ENCODE measurements at places on chromosomes 1 and 21.

DNA sequence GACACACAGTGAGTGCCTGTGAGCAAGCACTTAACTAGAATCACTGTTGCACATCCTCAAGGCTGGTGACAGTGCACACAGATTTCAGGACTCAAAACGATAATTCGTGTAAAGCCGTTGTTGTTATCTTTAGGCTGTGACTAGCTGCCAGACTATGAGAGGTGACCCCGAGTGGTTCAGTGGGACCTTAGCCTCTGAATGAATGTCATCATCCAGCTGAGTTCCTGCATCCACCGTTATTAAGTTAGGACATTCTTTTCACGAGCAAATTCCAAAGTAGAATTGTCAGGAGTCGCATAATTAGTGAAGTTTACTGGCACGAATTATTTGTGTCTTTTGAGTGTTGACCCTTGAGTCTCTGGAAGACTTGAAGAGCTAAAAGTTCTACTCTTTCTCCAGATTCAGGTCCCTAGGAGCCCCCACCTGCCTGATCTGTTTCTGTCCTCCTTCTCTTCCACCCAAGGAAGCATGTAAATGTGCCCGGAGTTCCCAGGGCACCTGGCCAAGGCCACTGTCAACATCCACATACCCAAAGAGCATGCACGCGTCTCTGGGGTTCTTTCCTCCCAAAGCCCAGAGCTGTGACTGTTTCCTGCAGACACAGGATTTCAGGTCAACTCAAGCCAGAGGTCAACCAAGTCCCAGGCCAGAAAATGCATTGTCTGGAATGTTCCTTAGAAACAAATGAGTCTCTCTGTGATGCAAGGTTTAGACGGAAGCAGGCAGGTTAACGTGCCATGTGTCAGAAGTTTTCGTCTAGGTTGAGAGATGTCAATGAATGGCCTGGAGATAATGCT lies 207.2 kb downstream of the TOMM20 start:
- DNase-seq, result no peak

DNA sequence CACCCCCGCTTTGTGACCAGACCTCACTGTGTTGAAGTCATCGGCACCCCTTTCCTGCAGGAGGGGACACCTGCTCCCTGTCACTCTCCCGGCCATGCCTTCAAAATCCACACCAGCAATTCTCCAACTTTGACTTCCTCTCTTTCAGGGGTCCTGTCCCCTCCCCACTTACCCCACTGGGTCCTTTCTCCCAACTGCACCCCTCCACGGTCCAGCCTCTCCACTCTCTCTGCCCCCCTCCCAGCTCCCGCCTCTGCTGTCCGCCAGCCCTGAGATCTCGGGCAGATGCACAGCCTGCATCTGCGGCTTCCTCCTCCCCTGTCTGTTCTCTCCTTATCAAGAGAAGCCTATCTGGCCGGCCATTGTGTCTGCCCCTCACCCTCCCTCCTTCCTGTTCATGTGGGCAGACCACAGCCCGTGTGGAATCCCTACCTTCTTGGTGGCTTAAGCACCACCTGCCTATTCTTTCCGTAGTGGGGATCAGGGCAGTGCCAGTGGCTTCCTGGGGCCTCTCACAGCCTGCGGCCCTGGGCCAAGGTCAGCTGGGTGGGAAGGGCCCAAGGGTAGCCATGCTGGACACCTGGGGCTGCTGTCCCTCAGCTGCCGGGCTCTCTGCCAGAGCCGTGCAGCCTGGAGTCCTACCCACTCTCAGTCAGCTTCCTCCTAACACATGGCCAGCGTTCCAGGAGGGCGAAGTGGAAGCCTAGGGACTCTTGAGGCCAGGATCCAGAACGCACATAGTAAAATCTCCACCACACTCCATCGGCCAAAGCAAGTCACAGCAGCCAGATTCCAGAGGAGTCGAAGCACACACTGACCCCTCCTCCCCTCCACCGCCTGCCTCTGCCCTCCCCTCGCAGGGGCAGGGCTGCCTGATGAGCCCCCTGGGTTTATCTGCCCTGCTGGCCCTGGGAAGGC lies 5.1 kb upstream of the HES4 start:
- peak; percentile 71 for DNase-seq

- peak; percentile 50 for DNase-seq
Observed at GRCh38 chr1:14282707-14283106, 315.8 kb upstream of the KAZN start.

- no peak for DNase-seq
Observed at GRCh38 chr1:23473037-23473800, 10.8 kb downstream of the ASAP3 start.

- DNase-seq, result no peak
Observed at GRCh38 chr21:36065497-36066036, 4.3 kb upstream of the CBR1 start.

- no peak for DNase-seq
Observed at GRCh38 chr1:85911742-85912141, 203.5 kb upstream of the ZNHIT6 start.

DNA sequence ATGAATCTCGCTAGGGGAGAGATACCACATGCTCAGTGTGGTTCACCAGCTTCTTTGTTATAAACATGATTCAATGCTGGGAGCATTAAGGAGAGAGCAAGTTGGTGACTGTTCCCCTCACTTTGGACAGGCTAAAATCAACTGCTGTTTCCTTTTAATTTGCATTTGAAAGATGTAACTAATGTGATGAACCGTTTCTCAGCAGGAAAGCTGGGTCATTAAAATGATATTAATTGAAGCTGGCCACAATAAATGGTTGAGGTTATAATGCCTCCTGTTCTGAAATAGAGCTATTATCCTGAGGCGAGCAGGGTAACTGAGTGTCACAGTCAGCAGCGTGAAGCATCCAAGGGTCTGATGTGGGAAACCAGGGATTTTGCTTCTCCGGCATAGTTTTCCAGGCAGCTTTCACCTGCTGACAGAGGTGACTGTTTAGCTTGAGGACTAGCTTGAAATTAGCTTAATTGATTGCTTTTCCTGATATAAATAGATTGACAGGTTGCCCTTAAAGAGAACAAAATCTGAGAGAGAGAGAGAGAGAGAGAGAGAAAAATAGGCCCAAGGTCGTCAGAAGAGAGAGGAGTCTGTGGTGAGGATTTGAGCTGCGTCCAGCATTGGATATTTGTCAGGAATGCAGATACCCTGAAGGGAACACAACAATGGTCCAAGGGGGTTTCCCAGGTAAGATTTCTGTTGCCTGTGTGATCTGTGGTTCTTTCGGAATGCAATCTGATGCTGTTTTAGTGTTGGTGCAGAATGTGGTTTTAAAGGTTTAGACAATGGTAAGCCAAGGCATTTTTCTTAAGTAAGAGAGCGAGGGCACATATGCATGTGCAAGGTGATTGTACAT lies 209.7 kb downstream of the PATJ start:
- DNase-seq, result peak; percentile 69

GRCh38 chr1:27787895-27788294 lies 14.9 kb downstream of the STX12 start:
- DNase-seq, result no peak

GRCh38 chr1:174998569-174999215 lies 1.1 kb upstream of the CACYBP start:
- peak; percentile 88 for DNase-seq

GRCh38 chr1:43469932-43470331 lies 16.2 kb upstream of the HYI start:
- DNase-seq, result no peak

DNA sequence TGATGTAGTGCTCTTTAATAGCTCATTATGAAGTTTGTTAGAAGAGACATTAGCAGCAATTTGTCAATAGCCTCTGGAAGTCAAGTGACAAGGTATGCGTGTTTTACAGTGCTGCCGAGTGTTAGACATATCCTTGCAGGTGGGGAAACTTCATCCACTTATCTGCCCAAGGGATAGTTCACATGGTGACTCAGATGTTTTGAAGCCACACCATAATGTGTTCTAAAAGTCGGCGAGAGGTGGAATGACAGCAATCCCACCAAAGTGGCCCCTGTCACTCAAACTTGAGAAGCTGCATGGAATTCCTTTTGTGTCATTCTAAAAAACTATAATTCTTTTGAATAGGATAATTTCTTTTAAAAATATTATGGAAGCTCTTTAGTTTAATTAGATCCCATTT lies 98.1 kb downstream of the RUNX1 start:
- DNase-seq, result no peak

GRCh38 chr1:85447006-85447943 lies 17.7 kb downstream of the DDAH1 start:
- no peak for DNase-seq

DNA sequence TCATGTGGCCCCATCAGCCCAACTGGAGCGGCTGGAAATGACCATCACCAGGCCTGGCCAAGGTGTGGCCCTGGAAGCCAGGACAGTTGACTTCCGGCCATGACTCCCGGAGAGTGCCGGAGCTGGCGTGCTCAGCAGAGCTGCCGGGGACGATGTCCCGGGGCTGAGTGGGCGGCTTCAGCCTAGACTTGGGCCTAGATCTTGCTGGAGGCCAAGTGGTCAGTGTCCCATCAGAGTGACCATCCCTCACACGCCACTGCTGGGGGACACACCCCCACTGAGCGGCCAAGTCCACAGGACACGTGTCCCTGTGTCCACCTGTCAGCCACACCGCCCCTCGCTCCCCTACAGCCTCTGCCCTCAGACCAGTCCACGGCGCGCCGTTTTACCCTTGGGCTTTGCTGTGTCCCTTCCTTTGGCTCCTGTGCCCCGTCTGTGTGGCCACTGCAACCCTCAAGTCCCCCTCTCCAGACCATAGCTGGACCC lies 4.0 kb downstream of the FAAP20 start:
- DNase-seq, result no peak

GRCh38 chr1:7422561-7422960 lies 348.5 kb upstream of the VAMP3 start:
- DNase-seq, result no peak

DNA sequence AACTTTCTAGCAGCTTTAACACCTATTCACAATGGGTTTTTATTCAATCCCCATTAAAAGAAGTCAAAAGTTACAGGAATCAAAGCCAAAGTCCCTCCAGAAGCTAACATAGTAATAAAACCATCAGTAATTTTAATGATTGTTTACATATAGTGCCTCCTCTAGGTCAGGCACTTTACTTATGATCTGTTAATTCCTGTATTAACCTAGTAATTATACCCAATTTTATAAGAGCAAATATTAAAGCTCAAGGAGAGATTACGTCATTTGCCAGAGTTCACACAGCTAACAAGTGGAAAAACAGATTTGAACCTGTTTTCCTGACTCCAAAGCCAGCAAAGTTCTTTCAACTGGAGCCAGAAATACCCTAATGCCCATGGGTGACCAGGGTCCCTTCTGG lies 112.9 kb upstream of the F3 start:
- no peak for DNase-seq

GRCh38 chr1:18807334-18808063 lies 52.0 kb downstream of the TAS1R2 start:
- no peak for DNase-seq

DNA sequence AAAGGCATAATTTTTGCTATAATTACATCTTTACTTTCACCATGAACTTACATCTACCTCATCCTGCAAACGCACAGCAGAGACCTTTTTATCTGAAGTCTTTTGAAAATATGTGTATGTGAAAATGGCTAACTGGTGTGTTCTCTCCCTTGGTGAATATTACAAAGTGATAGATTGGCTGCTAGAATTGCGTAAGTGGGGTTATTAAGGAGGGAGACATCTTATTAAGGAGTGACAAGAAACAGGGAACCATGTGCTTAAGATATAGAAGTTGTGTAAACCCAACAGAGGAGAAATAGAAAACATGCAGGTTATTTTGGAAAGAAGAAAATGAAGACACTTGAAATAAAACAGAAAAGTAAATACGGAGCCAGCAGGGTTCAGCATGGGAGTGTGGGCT lies 7.8 kb downstream of the KCNJ15 start:
- no peak for DNase-seq

DNA sequence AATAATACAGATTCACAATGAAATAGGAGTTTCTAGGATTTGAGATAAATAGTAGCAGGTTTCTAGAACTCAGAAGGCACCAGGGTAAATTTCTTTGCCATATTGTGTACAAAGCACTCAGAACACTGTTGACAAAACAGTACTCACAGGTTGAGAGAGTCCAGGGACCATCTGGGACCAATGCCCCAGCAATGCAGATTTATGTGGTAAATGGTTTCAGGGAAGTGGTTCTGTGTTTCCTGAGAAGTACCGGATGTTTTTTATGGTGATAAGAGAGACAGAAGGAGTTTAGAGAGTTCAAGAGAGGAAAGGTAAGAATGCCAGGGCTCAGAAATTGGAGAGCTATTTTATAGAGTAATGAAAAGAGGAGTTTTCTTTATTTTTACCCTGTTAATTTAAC lies 29.6 kb upstream of the DIPK1A start:
- DNase-seq, result no peak

DNA sequence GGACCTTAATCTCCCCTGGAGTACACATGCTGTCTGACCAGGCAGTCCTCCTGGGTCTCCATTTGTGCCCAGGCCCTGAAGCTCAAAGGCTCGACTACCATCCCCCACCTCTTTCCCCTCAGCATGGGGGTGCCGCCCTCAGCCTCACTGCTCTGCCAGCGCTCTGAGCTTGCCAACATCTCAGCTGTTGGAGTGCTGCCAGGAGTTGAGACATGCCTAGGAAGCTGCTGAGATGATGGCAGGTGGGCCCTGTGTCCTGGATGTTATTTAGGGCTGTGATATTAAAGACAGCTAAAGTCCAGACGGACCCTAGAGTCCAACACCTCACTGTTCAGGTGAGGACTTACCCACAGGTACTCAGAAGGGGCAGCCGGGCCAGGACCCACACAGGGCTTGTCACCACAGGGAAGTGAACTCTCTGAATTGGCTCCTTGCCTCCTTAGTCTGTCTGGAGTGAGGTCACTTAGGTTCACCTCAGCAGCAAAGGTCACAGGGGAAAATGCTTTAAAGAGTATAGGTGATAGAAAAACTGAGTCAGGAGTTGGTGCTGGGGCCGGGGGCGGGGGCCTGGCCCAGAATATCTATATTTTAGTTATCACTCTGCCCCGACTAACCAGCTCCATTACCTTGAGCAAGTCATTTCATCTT lies 19.7 kb upstream of the KCNC4 start:
- no peak for DNase-seq

GRCh38 chr1:29258189-29258975 lies 22.1 kb downstream of the PTPRU start:
- DNase-seq, result no peak

DNA sequence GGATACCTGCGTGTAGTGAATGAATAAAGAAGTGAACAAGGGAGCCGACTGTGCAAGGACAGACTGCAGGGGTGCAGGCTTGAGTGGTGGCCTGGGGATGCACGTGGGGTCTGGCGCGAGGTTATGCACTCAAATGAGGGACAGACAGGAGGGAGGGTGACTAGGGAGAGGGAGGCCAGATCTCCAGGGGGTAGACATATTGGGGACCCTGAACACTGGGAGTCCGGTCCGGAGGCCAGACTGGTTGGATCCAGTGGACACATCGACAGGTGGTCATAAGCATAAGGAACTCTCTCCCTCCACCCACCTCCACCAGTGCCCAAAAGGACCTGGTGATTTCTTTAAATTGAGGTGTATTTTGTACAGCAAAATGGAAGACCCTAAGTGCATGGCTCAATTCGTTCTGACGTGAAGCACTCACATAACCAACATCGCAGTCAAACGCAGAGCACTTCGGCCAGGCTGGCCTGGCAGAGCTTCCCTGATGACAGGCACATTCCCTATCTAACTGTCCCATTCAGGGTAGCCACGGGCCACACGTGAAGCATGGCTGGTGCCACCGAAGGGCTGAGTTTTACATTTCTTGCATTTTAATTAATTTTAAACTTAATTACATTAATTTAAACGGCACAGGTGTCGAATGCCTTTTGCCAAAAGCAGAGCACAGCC lies 14.0 kb downstream of the WNT3A start:
- no peak for DNase-seq

Measured in eye (tissue), 1 donor.